ENCODE measurements at places on chromosomes 6 and 20. TPM values are rescaled to one million over a fixed set of nuclear protein-coding genes. Genes with fewer than 3 reads are reported as not detected.

GRCh38 chr20:42678895-42679294 lies 510.8 kb downstream of the PTPRT start:
- DNase-seq: no peak

DNA sequence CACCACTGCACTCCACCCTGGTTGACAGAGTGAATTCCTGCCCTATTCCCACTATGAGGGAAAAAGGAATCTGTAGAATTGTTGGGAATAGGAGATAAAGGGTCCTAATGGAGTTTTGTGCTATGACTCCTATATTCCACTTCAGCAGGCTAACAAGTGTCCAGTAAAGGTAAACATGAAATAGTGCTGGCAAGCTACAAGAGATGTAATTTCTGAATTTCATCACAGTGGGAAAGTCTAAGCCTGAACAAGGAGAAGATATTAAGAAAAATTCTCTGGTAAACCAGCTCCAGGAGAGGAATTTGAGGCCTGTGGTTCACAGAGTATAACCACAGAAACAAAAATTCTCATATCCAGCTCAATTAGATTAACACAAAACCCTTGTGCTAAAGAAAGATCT lies 10.3 kb upstream of the C6orf58 start:
- DNase-seq: peak; percentile 81

DNA sequence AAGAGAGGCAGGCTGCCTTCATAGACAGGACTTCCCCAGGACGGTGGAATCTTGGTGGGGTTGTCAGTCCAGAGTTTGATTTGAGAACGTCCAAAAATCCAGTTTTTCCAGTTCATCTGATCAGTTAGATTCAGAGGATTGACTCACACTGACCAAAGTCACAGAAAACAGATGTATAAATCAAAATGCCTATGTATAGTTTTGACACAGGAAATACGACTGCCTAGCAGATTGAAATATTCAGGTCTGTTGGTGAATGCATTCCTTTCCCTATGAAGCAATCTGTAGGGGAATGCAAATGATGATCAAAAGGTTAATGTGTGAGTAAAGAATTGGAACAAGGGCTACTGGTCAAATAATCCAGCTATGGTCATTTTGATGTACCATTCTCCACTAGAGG lies 29.7 kb upstream of the GFOD1 start:
- DNase-seq: no peak

GRCh38 chr6:108171291-108171917 lies 5.6 kb downstream of the NR2E1 start:
- DNase-seq: no peak

DNA sequence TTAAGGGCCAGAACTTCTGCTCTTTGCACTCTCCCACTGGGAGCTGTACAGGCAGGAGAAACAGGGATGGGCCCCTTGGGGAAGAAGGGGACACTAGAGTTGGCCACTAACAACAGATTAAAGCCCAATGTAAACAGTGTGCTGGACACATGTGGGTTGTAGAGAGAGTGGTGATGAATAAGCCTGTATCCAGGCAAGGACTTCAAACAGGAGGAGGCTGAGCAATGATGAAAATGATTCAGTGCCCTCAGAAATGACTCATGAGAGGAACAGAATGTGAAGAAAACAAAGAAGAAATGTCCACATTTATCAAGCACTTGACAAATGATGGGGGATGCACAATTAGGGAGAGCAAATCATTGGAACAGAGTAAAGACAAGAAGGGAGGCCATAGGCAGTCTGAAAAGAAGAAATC lies 242.3 kb downstream of the TBX18 start:
- peak; percentile 90 for DNase-seq

- no peak for DNase-seq
These were observed 2.1 kb upstream of the ZKSCAN4 start for GRCh38 chr6:28254121-28254519.

The BACH2 gene
- 1.5 TPM for total RNA-seq

The CPNE5 gene
- 0.26 TPM for total RNA-seq

- no peak for DNase-seq
These were observed 107.0 kb downstream of the HUS1B start for GRCh38 chr6:549906-550305.

The TBXT gene
- not detected for total RNA-seq

GRCh38 chr6:98530732-98531131 lies 303.6 kb upstream of the POU3F2 start:
- DNase-seq: no peak

DNA sequence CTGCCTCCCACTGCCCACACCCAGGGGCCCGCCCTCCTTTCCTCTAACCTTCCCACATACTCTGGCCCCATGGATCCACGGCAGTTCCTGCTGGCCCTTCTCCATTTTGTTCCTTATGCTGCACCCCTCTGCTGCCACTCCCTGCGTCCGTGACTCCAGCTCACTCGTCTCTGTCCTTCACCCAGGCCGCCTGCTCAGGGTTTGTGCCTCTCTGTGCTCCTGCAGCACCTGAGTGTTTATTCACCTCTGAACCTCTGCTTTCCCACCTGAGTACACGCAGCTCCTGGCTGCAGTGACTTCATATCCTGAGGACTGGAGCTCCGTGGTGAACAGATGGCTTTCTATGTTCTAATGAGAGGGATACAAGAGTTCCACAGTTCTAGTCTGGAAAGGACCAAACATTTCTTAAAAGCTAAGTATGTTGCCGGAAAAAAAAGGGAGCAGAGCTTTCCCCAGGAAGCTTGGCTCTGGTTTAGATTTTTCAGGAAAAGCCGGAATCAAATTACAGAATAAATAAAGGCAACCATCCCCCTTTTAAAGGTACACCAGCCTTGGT lies 1.5 kb upstream of the GNRH2 start:
- peak; percentile 61 for DNase-seq

GRCh38 chr20:59657459-59658046 lies 53.2 kb downstream of the PHACTR3 start:
- no peak for DNase-seq

GRCh38 chr6:95882371-95882770 lies 133.4 kb upstream of the FUT9 start:
- DNase-seq: no peak

DNA sequence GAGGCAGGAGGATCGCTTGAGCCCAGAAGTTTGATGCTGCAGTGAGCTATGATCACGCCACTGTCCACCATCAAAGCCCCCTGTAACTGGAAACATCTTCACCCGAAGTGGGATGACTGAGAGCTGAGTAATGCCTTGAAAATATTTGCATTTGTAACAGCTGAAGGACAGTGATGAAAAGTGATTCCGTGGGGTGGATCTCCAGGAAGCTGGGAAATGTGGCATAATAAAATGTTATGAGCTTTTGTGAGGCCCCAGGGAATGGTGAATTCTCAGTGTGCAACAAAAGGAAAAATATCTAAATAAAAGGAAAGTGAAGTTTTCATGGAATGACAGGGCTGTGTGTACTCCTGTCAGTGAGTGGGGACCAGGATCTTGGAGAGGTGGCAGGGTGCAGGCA lies 92.0 kb downstream of the JAG1 start:
- DNase-seq: peak; percentile 31

The RGS17 gene
- total RNA-seq: 5.9 TPM

The BMP2 gene
- 15.9 TPM for total RNA-seq

The COL9A1 gene
- not detected for total RNA-seq

The SNX21 gene
- 50.8 TPM for total RNA-seq

DNA sequence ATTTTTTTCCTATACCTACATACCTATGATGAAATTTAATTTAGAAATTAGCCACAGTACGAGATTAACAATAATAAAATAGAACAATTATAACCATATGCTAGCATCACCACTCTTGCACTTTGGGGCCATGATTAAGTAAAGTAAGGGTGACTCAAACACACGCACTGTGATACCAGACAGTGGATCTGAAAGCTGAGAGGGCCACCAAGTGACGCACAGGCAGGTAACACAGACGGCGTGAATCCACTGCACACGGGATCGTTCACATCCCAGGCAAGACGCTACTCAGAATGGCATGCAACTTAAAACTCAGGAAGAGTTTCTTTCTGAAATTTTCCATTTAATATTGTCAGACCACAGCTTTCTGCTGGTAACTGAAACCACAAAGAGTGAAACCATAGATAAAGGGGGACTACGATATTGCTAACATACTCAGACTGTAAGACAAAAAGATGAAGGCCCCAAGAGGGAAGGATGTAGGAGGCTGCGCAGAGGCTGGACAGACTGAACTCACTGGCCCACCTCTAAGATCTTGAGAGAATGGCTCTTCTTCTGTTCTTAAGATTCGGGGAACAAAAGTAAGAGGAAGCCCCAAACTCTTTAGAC lies 17.9 kb downstream of the RRBP1 start:
- DNase-seq: peak; percentile 43

DNA sequence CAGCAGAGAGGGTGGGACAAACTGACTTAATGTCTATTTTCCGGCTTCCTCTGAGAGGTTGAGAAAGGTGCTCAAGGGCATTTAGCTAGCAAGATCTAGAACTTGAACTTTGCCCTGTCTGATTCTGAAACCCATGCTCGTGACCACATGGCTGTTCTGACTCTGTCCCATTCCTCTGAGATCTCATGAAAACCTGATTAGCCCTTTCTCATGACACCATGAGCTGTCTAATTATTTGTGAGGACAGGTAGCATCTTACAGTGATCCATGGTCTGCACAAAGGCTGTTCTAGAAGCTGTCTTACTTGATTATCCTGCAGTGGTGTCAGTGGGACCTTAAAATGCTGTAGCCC lies 89.6 kb upstream of the TOX2 start:
- DNase-seq: no peak

GRCh38 chr6:142218446-142218845 lies 71.4 kb downstream of the VTA1 start:
- DNase-seq: peak; percentile 14

The SLC35D3 gene
- not detected for total RNA-seq

DNA sequence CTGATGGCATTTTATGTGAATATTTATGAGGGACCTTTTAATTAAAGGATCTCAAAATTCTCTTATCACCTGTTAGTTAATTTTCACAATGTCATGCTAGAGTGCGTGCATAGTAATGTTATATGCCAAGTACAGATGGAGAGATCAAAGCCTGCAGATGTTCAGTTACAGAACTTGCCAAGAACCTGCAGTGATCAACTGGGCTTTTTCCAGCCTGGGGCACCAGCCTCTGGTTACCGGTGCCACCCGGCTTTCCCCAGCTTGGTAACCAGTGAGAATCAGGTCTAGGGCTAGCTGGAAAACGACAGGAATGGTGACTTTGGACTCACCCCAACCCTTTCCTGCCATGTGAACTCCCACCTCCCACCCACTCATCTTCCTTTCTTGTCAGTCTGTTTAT lies 91.8 kb downstream of the CAP2 start:
- no peak for DNase-seq

DNA sequence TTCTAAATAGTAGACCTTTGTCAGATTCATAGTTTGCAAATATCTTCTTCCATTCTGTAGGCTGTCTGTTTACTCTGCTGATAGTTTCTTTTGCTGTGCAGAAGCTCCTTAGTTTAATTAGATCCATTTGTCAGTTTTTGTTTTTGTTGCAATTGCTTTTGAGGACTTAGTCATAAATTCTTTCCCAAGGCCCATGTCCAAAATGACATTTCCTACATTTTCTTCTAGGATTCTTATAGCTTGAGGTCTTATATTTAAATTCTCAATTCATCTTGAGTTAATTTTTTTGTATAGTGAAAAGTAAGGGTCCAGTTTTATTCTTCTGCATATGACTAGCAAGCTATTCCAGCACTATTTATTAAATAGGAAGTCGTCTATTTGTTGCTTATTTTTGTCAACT lies 287.0 kb downstream of the PACRG start:
- no peak for DNase-seq

- no peak for DNase-seq
These were observed 52.0 kb upstream of the FANCE start for GRCh38 chr6:35400111-35400510.

The SLC16A10 gene
- total RNA-seq: not detected

GRCh38 chr6:11918739-11919605 lies 93.1 kb upstream of the HIVEP1 start:
- no peak for DNase-seq

GRCh38 chr6:87075168-87075567 lies 19.7 kb downstream of the CGA start:
- DNase-seq: no peak

GRCh38 chr6:53527249-53527765 lies 17.6 kb downstream of the GCLC start:
- no peak for DNase-seq
